ENCODE measurements at places on chromosomes 12 and 14.

- DNase-seq = no peak
These were observed 63.8 kb downstream of the CDC42BPB start for GRCh38 chr14:102993523-102993922.

- DNase-seq = no peak
These were observed 235.1 kb downstream of the NRXN3 start for GRCh38 chr14:78405079-78405856.

- DNase-seq = no peak
These were observed 12.0 kb downstream of the CFAP73 start for GRCh38 chr12:113161415-113162016.

DNA sequence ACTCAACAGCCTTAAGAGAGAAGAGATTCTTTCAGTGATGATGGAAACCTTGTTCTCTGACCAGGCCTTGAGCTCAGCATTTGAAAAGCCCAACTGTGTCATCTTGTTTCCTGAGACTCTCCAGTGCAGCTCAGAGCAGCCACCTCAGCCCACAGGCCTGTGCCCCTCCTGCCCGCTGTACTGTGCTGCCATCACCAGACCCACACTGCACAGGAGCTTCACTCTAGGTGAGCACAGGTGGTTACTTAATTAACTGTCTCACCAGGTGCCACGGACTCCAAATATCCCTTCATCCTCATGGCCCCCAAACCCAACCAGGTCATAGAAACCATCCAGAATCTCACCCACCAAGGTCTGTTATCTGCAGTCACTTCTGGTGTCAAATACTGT is 51.3 kb downstream of the JAG2 start:
- no peak for DNase-seq

GRCh38 chr14:71190770-71191374 is 283.6 kb downstream of the PCNX1 start:
- no peak for DNase-seq

DNA sequence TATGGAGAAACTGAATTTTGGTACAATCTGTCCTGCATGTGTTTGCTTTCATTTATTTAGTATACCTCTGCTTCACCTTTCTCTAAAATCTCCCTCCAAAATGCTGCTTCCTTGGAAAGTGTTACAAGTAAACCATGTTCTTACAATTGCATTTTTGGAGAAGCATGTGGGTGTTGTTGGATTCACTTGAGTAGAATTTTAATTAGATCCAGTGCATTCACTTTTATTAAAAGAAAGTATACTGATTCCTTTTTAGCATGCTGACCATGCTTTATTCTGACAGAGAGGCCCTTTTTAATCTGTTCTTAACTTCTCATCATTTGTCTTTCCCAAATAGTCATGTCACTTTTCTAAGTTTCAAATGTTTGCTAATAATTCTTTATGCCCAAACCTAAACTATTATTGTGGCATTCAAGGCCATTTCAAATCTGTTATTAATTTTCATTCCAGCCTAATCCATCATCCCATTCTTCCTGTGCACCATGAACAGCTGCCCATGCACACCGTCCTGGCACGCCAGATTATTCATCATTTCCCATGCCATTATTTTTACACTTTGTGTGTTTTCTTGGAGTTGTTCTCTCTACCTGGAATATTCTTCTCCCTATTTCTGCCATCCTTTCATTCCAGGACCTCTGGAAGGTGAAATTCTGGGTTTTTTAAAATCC is 90.7 kb downstream of the METTL25 start:
- DNase-seq = no peak

DNA sequence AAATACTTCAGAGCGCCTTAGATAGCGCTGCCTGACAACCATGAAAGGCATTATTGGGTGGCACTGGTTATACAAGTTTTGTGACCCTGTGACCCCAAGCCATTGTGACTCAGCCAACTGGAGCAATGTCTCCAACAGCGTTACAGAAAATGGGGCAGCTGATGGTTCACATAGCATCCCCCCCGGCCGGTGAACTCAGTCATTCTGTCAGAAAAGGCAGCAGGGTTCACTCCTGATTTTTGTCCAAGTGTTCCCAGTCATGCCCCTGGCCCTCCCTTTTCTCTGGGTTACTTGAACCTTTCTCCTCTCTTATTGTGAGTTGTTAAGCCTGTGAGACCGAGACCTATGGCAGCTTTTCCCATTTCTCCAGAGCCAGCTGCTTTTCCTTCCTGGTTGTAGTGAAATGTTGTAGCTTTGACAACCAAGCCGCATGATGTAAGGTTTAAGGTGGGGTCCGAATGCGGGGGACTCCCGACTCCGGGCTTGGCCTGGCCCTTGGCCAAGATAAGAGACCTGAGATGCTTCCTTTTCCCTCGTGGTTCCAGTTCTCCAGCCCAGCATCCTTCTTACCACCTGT is 22.0 kb downstream of the CD9 start:
- no peak for DNase-seq

DNA sequence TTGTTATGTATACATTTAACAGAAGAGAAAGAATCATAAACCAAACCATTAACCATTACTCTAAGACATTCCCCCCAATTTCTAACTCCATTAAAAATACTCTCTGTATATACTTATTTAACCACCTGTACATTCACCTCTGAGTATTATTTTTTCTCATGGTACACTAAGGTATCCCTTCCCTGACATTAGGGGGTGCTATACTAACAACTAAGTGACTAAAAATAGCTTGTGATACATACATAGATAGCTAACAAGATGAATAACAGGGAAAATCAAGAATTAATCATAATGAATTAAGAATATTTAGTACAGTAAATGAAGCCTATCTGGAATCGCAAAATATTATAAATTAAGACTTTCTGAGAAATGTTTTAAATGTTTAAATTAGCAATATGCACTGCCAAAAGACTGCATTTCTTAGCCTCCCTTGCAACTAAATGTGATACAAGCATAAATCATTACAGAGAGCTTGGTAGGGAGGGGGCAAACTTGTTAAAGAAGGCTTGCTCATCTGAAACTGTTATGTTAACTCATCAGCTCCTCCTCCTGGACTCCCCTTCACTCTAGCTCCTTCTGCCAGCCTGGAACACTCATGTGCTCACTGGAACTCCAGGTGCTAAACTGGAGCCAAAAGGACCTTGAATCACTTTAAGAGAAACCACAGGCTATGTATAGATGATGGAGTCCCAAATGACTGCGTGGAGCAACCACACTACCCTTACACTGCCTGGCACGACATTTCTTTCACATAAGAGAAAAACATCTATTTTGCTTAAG is 14.9 kb downstream of the C2CD5 start:
- DNase-seq = no peak

DNA sequence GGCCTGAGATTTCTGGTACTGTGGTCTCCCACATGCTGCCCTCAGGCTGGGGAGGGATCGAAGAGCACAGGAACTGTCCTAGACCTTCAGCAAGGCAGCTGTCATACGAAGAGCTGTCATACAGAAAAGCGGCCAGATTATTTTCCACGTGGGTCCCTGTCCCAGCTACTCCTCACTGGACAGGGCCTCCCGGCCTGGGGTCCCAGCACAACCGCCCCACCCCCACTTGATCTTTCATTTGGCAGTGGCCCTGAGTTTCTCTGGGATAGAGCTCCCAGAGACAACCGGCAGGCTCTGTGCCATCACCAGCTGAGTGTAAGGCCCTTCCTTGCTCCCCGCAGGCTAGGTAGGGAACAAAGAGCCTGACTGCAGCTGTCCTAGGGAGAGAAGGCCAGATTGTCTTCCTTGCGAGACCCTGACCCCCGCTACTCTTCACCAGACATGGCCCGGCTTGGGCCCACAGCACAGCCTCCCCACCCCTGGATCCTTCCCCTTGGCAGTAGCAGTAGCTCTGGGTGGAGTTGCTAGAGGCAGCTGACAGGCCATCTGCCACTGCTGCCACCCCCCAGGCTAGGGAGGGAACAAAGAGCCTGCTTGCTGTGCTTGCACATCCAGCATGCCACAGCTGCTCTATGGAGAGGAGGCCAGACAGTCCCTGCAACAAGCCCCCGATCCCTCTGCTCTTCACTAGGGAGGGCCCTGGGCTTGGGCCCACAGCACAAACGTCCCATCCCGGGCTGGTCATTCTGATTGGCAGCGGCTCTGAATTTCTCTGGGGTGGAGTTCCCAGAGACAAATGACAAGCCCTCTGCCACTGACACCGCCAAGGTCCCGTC is 3.1 kb upstream of the OR4N2 start:
- DNase-seq = no peak

DNA sequence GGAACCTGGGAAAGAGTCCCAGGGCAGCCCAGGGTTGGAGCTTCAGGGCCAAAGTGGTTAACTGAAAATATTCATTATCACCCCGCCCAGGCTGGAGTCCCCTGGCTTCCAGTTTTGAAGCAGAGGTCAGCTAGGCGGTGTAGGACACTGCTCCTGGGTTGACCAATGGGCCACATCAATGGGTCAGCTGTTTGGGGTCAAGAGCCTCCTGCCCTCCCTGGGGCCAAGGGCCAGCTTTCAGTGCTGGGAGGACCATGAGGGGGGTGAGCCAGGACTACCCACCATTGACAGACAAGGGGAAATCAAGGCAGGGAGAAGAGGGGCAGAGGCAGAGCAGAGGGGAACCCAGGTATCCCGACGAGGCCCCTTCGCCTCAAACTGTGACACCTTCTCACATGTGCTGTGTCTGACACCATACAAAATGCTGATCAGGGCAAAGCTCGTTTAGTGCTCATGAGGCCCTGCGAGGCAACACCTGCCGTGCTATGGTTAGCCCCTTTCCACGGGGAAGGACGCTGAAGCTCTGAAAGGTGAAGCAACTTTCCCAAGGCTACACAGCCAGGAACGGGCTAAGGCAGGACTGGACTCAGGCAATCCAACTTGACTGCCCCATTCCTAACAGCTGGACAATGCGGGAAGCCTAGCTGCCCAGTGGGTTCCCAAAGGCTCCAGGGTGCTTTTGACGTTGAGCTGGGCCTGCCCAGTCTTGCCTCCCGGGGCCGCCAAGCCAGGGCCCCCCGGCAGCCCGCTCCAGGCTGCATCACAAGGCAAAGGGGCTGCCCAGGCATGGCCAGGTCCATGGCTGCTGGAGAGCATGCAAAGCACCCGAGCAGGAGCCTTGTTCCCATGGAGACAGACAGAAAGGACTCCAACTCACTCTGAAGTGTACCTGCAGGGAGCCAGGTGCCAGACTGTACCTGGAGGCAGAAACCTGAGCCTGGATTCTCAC is 2.0 kb downstream of the SYNE3 start:
- DNase-seq = no peak

DNA sequence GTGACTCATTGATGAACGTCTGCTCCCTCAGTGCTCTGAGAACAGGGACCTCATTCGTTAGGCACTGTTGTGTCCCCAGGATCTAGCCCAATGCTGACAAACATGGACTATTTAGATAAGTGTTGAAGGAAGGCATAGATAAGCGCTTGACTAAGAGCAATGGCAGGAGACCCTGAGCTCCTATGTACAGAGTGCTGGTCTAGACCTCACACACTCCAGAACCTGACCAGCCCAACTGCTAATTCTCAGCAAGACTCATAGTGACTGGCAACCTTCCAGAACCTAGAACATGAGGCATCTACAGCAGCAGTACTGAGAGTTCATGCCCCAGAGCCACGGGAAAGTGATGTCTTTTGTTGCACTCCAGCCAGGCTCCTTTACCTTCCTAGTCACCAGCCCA is 69.2 kb downstream of the CRACR2A start:
- DNase-seq = no peak
